ENCODE measurements at places on chromosomes 4 and X.

- no peak for DNase-seq
Measured at GRCh38 chr4:10094841-10095240, 21.8 kb downstream of the WDR1 start.

- no peak for DNase-seq
Measured at GRCh38 chr4:11495818-11496217, 67.1 kb upstream of the HS3ST1 start.

DNA sequence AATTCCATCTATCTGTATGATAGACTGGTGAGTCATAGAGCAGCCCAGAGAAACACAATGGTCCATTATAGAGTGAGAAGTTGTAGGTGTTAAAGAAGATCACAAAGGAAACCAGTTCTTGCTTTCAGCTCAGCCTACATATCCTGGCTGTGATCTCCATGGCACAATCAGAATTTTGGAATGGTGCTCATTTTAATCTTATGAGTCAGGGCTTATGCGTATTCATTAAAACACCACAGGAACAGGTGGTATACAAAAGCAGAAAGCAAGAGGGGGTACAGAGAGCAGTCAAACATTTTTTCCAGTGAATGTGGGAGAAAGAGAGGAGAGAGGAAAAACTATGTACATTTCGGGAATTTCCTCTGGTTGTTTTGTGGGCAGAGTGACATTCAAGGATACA, 126.9 kb downstream of the MFAP3L start:
- DNase-seq = no peak

GRCh38 chr4:153297116-153297515, 47.4 kb upstream of the MND1 start:
- no peak for DNase-seq

- no peak for DNase-seq
Measured at GRCh38 chrX:136076942-136077341, 70.4 kb upstream of the FHL1 start.

DNA sequence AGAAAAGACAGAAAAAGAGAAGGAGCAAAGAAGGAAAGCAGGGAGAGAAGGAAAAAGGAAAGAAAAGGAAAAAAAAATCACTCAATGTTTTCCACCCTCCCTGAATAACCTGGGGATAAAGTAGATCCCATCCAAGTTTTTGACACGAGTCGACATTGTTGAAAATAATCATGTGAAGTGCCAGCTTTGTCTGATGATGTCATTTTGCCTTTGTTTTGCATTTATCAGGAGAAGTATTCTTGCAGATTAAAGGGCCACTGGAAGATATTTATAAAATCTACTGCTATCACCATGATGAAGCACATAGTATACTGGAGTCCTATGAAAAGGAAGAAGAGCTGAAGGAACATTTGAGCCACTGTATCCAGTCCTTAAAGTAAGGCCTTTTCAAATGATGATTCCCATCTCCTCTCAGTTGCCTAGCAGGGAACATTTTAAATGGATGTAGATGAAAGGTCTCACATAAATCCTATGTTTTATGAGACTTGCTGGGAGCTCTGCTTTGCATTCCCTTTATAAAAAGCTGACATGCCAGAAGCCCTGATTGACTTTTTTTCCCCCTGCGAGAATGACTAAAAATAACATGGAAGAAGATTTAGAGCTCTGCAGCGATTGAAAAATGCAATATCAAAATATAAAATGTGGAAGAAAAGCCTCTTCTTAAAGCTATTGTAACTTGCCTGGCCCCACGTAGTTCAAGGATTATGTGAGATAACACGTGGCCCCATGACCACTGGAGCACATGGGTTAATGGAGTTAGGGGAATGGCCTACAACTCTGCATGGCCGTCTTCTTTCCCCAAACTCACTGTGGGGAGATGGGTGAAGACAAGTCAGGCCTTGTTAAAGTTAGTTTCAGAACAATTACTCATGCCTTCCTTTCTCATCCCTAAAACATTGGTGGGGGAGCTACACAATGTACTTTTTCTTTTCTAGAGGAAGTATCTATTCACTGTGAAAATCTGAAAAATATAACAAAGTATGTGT, 77.5 kb downstream of the INTS12 start:
- no peak for DNase-seq

- DNase-seq = no peak
Measured at GRCh38 chr4:154389148-154389547, 102.5 kb downstream of the DCHS2 start.

- peak; percentile 40 for DNase-seq
Measured at GRCh38 chr4:8015512-8015911, 75.9 kb upstream of the AFAP1 start.

DNA sequence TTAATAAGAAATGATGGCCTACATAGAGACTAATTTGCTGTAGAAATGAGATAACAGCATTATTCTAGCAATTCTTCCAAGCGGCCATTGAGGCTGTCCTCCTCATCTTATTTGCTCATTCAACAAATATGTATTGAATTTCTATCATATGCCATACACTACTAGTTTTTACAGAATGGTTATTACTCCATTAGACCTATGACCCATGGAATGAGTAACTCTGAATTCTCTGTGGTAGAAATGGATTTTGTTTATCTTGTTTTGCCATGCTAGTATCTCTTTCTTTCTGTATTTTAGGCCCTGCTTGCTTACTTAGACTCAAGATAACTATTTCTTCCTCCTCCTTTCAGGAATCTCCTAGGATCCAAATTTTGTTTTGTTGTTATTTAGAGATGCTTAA, 103.5 kb downstream of the RPA4 start:
- no peak for DNase-seq

DNA sequence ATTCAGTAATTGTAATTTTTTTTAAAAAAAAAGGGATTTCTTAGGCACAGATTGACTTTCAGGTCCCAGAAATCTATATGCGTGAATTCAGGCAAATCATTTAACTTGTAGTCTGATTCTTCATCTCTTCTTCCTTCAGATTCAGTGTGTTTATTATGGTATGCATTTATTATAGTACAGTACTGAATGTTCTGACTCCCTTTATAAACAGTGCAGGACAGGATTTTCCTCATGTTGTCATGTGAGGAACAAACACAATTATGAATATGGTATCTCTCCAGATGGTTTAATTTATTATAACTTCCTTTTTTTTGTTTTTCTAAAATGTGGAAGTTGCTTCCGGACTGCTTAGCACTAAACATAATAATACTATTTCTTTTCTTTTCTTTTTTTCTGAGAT, 54.2 kb downstream of the RPS3A start:
- no peak for DNase-seq

- peak; percentile 68 for DNase-seq
Measured at GRCh38 chr4:113077575-113077974, 28.1 kb downstream of the ANK2 start.

DNA sequence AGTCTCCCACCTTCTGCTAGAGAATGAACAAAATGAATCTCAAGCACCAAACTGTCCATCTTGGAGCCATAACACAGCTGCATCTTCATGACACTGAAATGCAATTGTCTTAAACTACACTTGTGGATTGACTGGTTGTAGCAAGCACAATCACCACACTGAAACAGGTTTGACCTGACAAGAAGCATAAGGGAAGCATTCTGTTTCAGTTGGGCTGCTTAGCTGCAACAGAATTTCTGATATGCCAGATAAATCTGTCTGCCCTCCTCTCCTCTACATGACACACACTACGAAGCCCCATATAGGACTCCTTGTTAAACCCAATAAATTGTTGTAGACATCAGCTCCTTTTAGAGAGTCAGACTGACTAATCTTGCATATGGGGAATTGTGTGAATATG, 101.8 kb upstream of the NPY2R start:
- no peak for DNase-seq

- no peak for DNase-seq
Measured at GRCh38 chr4:67109276-67109675, 436.0 kb downstream of the CENPC start.

DNA sequence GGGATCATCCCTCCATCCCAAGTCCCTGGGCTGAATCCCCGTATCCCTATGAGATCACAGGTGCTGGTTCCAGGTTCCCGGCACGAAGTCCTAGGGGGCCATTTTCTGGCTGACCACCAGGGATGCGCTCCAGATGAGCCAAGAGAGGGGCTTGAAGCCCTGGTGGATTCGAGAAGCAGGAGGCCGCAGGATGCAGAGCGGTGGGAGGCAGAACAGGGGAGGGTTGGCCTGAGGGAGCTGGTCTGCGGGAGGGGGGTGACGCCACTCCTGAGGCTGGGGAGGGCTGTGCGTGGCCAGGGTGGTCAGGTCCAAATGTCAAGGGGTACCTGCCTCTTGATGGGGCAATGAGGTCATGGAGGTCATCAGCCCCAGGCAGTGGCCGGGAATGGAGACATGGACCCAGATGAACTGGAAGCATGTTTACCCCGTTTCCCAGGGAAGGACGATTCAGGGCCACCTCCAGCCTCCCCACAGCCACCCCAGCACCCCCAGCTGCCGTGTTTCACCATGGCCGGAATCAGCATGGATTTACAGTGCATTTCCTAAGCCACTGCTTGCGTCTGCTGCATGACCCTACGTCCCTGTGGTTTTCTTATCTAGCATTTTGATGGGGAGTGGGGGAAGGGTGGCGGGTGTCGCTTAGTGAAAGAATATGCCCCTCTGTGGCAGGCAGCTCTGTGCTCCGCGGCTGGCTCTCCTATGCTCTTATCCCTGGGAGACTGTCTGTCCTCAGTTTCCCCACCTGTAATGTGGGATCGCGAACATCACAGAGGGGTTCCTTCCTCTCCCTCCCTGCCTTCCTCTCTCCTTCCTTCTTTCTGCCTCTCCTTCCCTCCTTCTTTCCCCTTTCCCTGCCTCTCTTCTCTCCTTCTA, 17.0 kb upstream of the HTRA3 start:
- no peak for DNase-seq

DNA sequence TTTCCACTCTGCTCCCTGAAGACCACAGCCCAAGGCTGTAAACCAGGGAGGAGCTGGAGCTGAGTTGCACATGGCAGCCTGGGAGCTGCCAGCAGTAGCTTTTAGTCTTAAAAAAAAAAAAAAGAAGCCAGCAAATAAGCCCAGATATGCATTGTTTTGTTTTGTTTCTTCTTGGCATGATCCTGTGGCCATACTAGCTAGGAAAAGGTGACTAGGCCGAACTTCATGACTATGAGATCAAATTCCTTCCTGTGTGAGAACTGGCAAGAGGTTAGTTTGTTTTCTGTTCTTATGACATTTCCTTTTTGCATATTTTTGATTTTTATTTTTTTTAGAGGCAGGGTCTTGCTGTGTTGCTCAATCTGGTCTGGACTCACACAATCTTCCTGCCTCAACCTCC, 323.3 kb downstream of the DCTD start:
- DNase-seq = no peak

DNA sequence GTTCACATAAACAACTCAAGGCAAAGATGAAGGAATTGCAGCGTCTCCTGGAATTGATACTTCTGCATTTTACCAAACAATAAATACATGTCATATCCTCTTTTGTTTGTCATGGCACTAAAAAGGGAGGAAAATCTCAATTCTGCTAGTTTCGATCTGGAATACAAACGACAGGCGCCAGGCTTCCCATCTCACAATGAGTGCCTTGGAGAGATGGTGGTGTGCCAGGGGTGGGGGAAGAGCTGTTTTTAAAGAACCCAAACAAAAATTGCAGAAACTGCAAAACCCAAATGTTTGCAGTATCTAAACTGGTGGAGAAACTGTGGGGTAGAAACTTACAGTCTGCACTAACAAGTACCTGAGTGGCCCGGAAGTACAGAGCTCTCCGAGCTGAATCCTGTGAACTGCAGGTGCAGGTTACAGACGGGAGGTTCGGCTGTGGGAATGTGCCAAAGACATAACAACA, 53.0 kb upstream of the KLF3 start:
- DNase-seq = no peak

DNA sequence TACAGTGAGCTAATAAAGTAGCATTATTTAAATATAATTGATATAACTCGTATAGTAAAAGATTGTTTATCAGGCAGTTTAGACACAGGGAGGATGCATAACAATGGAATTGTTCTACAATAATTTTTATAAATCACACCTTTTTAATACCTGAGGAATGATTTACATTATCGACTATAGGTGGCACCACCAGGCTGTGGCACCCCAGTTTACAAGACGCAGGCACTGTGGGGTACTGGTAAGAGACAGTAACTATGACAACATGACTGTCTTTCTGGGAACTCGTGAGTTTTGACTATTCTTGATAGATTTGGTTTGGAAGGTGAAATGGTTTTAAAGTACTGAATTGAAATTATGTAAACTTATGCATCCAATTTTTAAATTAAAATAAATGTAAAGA, 27.1 kb upstream of the STBD1 start:
- no peak for DNase-seq

Measured in BE2C (cell line).